A549 treated with DMSO at 1 μM for 4 hours (cell line): ENCODE measurements at places on chromosomes 4 and X. TPM values are rescaled to one million over a fixed set of nuclear protein-coding genes. Genes with fewer than 3 reads are reported as not detected.

The RAI2 gene
- total RNA-seq = 0.16 to 0.19 TPM (median 0.18 TPM) in 4 of 5 replicates, not detected in the other

The NPFFR2 gene
- total RNA-seq = 0.08 TPM in 1 of 5 replicates, not detected in the others

The MTM1 gene
- total RNA-seq = 5.7 to 8.6 TPM (median 7.6 TPM) in 5 replicates

The DDX3X gene
- total RNA-seq = 166 to 273 TPM (median 222 TPM) in 5 replicates

The MAGIX gene
- 1.8 to 3.5 TPM (median 3.0 TPM) in 5 replicates for total RNA-seq
